Panc1 (cell line): ENCODE measurements at places on chromosomes 6 and 20.

DNA sequence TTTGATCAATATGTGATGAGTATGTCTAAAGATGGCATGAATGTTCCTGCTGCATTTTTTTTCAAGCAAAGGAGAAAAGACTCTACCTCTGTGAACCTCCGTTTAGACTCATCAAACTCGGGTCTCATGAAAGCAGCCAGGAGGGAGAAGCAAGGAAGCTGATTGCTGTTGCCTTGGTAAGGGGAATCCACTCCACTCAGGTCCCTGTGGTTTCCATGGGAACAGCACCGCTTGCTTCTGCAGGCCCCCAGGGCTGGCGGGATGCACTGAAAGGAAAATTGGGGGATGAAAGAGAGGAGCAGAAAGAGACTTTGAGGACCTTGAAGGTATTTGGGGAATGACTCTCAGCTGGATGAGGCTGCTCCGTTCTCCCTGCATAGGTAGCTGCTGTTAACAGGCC is 249.6 kb upstream of the RIN2 start:
- no peak for DNase-seq

DNA sequence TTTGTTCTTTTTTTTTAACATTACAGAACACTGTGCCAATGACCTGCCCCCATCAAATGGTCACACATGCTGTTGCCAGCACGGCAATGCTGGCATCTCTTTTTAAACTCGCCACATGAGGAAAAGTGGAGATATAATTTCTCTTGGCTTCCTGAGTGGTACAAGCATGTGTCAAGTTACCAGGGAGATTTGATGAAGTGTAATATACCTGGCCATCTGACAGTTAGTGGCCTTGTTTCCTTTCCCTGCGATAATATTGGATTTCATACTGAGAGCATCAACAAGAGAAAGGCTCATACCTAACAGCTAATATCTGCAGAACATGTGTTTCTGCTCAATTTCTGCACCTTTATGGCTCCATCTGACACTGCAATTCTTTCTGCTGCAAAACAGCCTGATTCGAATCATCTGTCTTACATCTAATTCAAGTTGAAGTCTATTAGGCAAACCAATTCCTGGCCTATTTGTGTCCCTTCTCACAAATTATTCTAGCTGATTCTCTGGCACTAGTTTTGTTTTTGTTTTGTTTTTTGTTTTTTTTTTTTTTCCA is 519.5 kb downstream of the PREX1 start:
- no peak for DNase-seq

GRCh38 chr6:155031091-155031490 is 36.0 kb downstream of the TIAM2 start:
- DNase-seq: no peak

DNA sequence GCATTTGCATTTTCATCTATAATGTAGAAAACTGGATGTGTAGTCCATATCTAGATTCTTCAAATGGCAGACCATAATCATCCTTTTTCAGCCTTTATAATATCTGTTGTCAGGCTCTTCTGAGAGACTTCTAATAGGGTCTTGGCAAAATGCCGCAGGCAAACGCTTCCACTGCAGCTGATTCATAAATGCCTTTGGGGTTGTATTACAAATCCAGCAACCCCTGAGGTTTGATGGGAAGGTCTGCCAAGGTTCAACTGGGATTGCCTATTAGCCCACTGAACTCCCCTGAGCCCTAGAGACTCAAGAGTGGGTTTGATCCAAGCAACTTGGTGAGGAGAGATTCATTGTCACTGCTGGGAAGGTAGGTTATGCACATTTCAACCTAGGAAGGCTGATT is 365.2 kb upstream of the POU3F2 start:
- DNase-seq: no peak

DNA sequence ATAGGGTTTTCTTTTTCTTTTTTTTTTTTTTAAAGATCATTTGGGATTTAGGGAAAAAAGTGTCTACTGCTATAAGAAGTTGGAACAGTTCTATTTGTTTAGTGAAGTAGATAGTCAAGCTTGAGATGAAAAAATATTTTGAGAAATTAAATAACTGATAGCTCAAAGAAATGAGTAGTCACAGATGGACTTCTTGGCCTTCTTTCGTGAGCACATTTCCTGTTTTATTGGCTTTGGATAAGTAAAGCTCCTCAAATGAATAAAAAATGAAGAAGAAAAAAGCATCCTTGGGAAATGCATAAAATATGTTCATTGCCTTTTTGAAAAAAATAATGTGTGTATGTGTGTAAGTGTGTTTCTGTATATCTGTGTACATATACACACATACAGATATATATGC is 515.9 kb downstream of the GRIK2 start:
- no peak for DNase-seq
